ENCODE measurements at places on chromosomes 12 and 14. TPM values are rescaled to one million over a fixed set of nuclear protein-coding genes. Genes with fewer than 3 reads are reported as not detected.

IAPP gene
- not detected for total RNA-seq

OR6C2 gene
- total RNA-seq = not detected

RNASE1 gene
- not detected for total RNA-seq

OTX2 gene
- total RNA-seq = not detected

PABPN1 gene
- total RNA-seq = 159 TPM

KLRC2 gene
- 2.1 TPM for total RNA-seq

EGLN3 gene
- 4.5 TPM for total RNA-seq

ADAM20 gene
- total RNA-seq = not detected

KLRK1 gene
- 0.09 TPM for total RNA-seq

SPIC gene
- total RNA-seq = not detected

PTPRQ gene
- 0.02 TPM for total RNA-seq

TSHR gene
- total RNA-seq = not detected

SMIM41 gene
- total RNA-seq = not detected

JDP2 gene
- total RNA-seq = 27.3 TPM

PCED1B gene
- total RNA-seq = 46.9 TPM

LBHD2 gene
- total RNA-seq = not detected

SLC17A8 gene
- total RNA-seq = not detected

RNASE7 gene
- total RNA-seq = not detected

DDN gene
- total RNA-seq = 0.97 TPM

RAD51B gene
- 2.7 TPM for total RNA-seq

DPPA3 gene
- total RNA-seq = not detected

MMP19 gene
- total RNA-seq = 0.13 TPM

IL31 gene
- total RNA-seq = not detected

HOXC10 gene
- 2.6 TPM for total RNA-seq

CMTM5 gene
- not detected for total RNA-seq

CATSPERB gene
- total RNA-seq = not detected

LIN7A gene
- total RNA-seq = 0.42 TPM

KIF21A gene
- total RNA-seq = 20.1 TPM

SOX5 gene
- total RNA-seq = not detected

GPR65 gene
- total RNA-seq = not detected

TAS2R31 gene
- 0.16 TPM for total RNA-seq

GAPDH gene
- total RNA-seq = 8,927 TPM

OASL gene
- total RNA-seq = 7.3 TPM

PIK3C2G gene
- total RNA-seq = not detected

PLCZ1 gene
- not detected for total RNA-seq

CHPT1 gene
- total RNA-seq = 50.1 TPM

OTUB2 gene
- 4.4 TPM for total RNA-seq

TAS2R14 gene
- 0.38 TPM for total RNA-seq

GPR137C gene
- total RNA-seq = 0.07 TPM

TMTC3 gene
- 3.0 TPM for total RNA-seq

RTL1 gene
- total RNA-seq = 0.32 TPM

RD3L gene
- not detected for total RNA-seq

HOTAIR gene
- total RNA-seq = not detected

KRT6B gene
- total RNA-seq = not detected

GMFB gene
- 86.1 TPM for total RNA-seq

AQP6 gene
- not detected for total RNA-seq

BEST3 gene
- 2.7 TPM for total RNA-seq

ZNF891 gene
- 0.21 TPM for total RNA-seq

C12orf56 gene
- total RNA-seq = not detected

All from A549 treated with RU486 at 1 μM for 4 hours (cell line).